SW480 (cell line): ENCODE measurements at places on chromosomes 7 and 10.

DNA sequence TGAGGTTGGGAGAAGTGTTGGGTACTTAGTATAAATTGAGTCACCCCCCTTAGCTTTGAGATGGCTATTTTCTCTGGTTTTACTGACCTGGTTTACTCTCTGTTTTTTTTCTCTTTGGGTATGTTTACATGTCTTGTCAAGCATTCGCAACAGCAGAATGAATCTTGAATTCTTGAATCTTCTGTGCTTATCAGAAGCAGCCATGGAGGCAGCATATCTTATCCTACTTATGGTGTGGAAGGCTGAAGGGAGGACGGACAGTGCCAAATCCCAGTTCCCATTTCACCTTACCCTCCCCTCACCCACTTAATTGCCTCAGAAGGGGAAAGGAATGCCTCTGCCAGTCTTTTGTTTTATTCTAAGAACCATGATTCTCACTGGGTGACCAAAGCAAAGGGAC, 3.7 kb downstream of the SND1 start:
- DNase-seq = no peak

- DNase-seq = no peak
Measured at GRCh38 chr7:151342811-151343210, 1.2 kb downstream of the NUB1 start.

- DNase-seq = peak; percentile 34
Measured at GRCh38 chr10:78972160-78972946, 96.4 kb upstream of the ZMIZ1 start.

GRCh38 chr7:24158975-24159374, 125.0 kb upstream of the NPY start:
- DNase-seq = no peak

DNA sequence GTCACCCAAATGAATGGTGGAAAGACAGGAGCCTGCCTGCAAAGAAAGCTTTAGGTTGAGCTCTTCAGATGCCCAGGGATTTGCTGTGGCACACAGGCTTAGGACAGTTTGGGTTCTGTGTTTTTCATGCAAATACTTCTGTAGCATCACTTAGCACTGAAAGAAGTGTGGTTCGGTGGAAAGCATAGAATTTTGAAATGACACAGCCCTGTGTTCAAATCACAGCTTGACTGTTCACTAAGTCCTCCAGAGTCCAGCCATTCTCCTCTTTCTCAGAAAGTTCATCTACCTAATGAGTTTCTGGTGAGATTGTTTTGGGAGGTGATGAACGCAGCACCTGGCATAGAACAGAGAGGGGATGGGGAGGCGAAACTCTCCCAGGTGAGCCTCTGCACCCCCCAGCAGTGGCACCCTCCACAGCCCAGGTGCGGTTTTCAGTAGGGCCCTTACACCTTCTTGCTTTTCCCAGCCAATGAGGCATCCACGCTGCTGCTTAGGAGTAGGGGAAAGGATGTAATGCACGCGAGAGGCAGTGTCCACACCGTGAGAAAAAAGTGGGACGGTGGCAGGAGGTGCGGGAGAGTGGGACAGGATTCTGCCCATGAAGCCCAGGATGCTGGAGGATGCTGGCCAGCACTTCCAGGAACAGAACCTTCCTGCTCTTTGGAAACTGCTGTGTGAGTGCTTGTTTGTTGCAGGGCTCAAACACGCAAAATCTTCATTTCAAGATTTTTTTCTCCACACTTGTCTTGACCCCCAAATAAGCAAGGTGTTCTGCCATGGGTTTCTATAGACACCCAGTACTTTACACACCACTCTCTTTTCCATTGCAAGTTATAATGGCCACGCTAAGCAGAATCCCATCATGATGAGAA, 11.6 kb downstream of the EN2 start:
- no peak for DNase-seq

DNA sequence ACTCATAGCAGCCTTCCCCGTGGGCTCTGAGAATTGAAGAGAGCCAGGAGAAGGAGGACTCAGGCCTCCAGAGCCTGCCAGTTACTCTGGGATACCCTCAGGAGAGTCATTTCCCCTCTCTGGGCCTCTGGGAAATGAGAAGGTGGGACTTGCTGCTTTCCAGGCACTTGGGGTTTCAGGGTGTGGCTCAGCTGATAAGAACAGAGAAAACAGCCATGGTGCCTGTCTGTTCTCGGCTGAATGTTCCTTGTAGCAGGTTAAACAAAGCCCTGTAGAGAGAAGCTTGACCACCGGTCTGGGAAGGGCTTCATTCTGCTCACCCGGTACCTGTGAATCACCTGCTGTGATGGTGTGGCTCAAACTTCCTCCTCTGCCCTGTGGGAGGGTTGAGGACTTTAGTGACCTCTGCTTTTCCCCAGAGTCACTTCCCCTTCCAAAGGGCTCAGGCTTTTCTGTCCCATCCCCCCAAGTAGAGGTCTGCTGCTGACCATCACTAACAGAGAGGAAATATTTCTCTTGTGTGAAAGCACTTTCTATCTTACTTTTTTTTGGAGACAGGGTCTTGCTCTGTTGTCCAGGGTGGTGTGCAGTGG, 212.4 kb upstream of the GALNT17 start:
- DNase-seq = no peak

DNA sequence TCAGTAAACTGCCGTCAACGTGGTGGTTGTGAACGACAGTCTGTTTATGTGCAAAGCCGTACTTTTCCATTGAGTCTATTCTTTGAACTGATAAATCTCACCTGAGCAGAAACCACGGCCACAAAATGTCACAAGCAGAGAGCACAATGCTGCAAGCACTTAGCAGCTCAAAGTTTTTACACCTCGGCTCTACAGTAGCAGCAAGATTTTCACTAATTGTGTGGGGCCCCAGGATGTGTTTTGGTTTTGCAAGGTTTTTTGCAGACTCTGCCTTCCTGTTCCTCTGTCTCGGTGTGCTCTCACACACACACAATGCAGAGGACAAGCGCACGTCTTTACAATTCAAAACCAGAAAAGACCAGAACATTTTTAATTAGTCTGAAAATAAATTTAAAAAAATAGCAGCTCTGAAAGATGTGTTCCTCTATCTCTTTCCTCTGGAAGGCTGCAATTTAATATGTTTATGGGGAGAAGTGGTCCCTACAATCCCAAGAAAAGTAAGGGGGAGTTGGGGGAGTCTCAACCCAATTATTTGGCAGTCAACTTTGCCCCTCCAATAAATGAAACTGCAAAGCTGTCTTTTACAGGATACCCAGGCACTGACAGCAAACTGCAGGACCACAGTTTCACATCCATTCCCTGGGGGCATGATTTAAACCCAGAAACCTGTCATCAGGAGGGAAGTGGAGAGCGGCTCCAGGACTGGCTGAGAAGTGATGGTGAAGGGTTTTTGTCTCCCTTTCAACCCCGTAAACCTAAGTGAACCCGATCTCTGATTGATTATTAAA, 73.8 kb upstream of the SFMBT2 start:
- DNase-seq = no peak

- DNase-seq = peak; percentile 79
Measured at GRCh38 chr7:20598459-20599309, 16.8 kb upstream of the ABCB5 start.

- DNase-seq = no peak
Measured at GRCh38 chr10:3496138-3496537, 288.9 kb downstream of the KLF6 start.

GRCh38 chr7:55260676-55261385, 104.3 kb upstream of the LANCL2 start:
- DNase-seq = no peak

DNA sequence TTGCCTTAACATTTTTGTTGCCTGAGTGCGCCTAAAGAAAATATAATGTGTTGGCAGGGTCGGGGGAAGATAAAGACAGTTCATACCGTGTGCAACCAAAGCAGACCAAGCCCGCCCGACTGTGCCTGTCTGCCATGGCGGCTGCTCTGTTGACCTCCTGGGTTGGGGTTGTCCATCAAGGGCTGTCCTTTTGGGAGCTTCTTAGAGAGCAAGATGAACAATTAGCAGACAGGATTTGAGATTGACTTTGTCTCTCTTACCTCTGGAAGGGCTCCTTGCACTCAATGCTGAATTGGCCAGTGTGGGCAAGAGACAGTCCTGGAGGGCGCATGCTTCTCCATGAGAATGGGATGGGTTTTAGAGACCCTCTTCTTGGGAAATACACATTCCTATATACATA, 319.6 kb downstream of the GLRX3 start:
- DNase-seq = no peak

- peak; percentile 51 for DNase-seq
Measured at GRCh38 chr10:89426230-89426868, 12.0 kb downstream of the IFIT5 start.

- peak; percentile 86 for DNase-seq
Measured at GRCh38 chr10:102660888-102661657, 16.8 kb downstream of the TRIM8 start.

DNA sequence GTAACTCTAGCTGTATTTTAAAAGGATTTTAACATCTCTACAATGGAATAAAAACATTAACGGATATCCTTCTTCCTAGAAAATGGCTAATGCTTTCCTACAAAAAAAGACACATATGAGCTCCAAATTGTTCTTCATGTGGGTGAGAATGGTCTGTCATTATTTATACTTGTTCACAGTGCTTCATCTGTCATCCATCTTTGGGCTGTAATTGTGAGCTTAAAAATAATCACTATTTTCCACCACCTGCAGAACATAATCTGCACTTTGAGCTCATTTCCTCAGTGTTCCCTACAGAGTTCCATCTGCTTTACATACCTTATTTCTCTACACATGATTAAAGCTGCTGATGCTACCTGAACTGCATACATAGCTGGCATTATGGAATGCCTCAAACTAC, 979.1 kb upstream of the C7orf33 start:
- peak; percentile 0 for DNase-seq

DNA sequence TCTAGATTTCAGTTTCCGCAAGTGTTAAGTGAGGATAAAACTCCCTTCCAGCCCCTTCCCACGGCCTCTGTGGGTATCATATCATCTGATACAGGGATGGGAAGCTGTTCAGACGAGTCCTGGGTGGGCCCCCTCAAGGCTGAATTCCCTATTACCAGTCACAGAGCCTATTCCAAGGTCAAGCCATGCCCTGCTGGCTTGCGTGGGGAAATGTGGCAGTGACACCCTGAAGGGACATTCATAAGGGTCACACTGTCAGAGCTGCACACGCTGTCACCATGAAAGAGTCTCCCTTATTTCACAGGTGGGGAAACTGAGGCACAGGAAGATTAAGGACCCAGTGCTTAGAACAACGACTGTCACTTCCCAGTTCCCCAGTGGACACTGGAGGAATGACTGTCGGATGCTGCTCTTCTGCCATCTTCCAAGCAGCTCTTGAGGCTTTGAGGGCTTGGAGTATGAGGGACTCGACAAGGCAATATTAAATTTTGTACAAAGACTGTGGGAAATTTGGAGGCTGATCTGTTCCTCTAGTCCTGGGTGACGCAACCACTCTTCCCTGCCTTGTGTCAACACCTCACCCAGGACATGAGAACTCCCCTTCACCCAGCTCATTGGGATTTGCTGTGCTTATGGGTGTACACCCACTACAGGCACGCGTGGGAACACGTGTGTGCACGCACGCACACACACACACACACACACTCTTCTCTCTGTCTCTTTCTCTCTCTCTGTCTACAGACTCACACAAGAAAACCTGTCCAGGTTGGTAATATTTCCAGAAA, 386.0 kb downstream of the RPS24 start:
- DNase-seq = no peak

GRCh38 chr10:123962756-123963530, 71.3 kb upstream of the CPXM2 start:
- no peak for DNase-seq

- peak; percentile 81 for DNase-seq
Measured at GRCh38 chr7:26090927-26091519, 61.0 kb upstream of the NFE2L3 start.

GRCh38 chr7:44110719-44111635, 6.8 kb downstream of the AEBP1 start:
- no peak for DNase-seq

- no peak for DNase-seq
Measured at GRCh38 chr10:5818894-5819293, 5.7 kb upstream of the GDI2 start.

- peak; percentile 30 for DNase-seq
Measured at GRCh38 chr7:77368974-77369373, 47.2 kb downstream of the GSAP start.

DNA sequence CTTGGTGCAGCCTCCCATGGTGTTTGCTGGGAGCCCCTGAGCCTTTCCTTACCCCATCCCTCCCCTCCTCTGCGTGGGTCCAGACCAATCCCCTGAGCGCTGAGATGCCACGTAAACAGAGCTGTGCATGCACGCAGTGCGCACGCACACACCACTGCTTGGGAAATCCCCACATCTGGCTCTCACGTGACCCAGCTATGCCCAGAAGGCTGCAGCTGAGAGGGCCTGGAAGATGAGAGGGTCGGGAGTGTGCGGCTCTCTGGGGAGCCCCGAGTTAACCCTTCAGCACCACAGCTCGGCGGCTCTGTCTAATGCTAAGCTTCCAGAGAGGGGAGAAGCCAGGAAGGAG, 177.2 kb downstream of the SH3PXD2A start:
- DNase-seq = no peak

- no peak for DNase-seq
Measured at GRCh38 chr7:130611218-130611617, 57.3 kb downstream of the COPG2 start.

DNA sequence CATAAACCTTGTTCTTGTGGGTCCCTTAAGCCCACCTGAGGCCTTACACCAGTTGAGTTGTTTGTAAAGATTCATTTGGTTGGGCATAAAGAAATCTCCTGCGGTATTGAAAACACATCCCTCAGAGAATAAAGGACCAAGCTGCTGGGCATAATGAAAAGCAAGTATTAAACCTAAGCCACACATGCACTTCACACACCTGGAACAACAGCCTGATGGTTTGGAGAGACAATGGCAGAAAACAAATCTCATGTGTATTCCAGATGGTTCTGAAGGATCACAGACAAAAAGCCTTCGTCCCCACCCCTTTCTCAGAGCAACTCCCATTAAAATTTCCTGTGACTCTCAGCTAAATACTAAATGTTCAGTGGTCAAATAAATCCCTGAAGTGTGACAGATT, 44.2 kb downstream of the FEZF1 start:
- DNase-seq = no peak

GRCh38 chr10:72245949-72246525, 27.7 kb upstream of the DDIT4 start:
- no peak for DNase-seq

DNA sequence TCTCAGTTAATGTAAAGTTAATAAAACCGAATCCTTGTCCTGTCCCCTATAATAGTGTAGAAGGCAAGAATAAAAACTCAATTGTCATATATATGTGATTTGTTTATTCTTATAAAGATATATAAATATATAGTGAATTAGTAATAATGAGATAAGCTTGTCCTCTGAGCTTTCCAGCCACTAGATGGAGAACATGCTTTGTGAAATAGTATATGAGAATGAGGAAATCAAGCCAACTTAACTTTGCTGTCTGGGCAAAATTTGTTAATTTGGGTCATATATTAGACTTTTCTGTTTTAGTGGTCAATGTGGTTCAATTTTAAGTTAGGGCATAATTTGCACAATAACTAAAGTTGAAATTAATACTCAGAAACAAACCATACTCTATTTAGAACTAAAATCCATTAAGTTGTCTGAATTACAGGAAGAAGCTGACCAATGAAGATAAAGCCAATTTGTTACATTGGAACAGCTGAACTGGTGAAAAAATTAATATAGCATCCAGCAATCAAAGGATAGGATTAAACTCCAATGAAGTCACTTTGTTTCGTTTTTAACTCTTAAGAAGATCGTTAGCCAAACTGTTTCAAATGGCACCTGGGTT, 595.0 kb downstream of the ARL4A start:
- peak; percentile 33 for DNase-seq
